Hepatocyte (in vitro differentiated cells): ENCODE measurements at places on chromosomes 12 and 14.
A peak's percentile ranks its signal among the peaks of the same experiment; 100 is the strongest.

GRCh38 chr12:234891-235415 lies 21.0 kb upstream of the SLC6A12 start:
- no peak for DNase-seq

DNA sequence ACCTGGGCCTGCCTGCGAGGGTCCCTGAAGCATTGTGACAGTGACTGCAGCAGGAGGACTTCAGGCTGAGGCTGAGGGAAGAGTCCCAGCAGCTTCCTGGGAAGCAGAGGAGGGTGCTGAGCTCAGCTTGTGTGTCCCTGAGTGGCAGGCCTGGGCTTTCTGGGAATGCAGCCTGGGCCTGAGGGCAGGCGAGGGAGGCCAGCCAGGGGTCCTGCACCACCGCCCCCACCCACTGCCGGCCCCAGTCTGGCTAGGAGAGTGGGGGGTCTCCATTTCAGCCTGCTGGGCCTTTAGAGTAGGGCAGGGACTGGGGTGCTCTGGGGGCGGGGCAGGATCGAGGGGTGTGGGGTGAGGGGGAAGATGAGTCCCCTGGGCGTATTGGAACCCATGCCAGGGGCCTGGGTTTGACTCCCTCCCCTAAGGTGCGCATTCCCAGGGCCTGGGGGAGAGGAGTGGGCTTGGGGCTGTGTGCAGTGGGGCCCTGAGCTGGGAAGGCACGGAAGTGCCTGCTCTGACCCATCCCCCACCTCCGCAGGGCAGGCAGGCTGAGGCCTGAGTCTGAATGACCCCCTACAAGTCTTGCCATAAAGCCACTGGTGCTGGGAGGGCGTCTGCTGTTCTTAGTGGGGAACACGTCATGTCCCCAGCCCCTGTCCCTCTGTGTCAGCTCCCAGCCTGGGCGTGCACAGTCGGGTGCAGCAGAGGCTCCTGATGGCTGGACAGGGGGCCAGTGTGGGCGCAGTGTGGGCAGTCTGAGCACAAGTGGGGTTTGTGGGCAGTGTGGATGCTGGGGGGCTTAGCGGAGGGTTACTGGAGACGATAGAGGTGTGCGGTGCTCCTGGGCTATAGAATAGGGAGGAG lies 46.4 kb downstream of the KRT80 start:
- no peak for DNase-seq

DNA sequence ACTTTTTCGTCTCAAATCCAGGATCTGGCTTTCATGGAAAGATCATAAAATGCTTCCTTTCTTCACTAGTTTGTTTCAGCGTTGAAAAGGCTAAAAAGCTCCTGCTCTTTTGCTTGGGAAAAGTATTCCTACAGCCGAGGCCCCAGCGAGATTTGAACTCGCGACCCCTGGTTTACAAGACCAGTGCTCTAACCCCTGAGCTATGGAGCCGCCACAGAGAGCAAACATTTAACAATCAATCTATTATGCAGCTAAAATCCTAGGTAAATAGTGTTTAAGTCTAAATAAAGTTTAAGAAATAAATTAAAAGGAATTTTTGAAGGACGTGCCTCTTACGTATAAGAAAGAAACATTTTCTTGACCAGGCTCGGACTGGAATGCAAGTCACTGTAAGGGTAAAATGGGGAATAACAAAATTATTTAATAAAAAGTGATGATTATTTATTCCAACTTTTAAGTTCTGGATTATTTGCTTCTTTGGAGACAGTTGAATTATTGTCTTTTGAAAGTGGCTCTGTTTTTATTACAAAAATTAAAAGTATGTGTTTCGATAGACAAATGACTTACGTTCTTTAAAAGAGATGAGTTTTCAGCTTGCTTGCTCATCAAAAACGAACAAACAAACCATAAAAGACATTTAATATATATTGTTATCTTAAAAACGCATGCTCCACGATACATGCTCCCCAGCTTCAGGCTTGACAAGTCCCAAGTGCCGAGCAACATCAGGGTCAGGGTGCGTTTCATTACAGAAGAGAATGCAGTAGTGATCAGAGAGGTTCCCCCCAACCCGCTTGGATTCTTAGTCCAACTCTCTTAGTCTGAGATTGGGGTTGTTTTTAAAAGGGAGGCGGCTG lies 10.2 kb downstream of the OR6S1 start:
- DNase-seq = peak; percentile 72

DNA sequence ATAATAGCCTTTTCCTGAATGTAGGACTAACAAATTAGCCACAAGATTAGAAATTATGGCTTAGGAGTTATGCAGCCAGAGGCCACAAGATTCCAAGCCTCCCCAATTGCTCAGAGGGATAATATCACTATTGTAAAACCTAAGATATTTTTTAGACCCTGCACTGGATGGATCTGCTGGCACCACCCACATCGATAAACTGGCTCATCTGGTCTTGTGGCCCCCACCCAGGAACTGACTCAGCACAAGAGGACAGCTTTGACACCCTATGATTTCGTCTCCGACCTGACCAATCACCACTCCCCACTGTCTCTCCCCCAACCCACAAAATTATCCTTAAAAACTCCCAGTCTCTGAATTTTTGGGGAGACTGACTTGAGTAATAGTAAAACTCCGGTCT lies 54.7 kb downstream of the CPM start:
- no peak for DNase-seq

- DNase-seq = no peak
Observed at GRCh38 chr14:21860172-21860571, 186.6 kb upstream of the OR4E1 start.

- no peak for DNase-seq
Observed at GRCh38 chr12:20409607-20410377, 41.5 kb downstream of the PDE3A start.

DNA sequence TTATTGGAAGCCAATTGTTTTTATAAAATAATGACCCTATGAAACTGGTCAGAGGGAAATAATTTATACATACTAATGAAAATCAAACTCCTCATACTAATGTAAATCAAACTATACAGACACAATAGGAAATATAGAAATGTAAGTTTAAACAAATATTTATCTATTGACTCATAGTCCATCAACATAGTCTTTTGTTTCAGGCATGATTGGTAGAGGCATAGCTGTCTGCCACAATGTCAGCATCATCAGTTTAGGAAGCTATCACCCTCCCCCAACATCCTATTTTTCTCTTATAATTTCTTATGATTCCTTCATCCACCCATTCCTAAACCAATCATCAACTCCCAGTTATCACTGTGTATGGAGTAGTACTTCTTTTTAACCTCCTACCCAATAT lies 117.7 kb downstream of the SLC38A6 start:
- DNase-seq = no peak

DNA sequence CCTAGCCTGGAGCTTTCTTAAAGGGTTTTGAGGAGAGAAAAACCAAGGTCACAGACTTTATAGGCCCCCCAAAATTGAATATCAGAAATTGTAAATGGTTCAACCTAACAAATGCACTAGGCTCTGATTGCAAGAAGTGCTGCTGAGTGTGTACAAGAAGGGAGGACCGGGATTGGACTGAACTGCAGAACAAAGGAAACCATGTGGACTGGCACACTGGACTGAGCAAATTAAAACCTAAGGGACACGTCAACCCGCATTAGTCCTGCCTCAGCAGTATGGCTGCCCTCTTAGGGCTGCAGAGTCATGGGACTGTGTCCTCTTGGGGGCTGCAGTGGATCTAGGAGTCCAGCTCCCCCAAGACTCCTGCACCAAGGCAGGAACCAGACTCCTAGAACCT lies 842 bp upstream of the CISTR start:
- no peak for DNase-seq

GRCh38 chr12:6200256-6201212 lies at the start of gene CD9:
TSS of gene CD9 (plus strand) at chr12:6200400. CDS start at chr12:6200500, 100 bp downstream.
- peak; percentile 82 for DNase-seq

- no peak for DNase-seq
Observed at GRCh38 chr12:116287842-116288301, 10.4 kb upstream of the MED13L start.

GRCh38 chr14:64698903-64699302 lies 5.3 kb upstream of the PLEKHG3 start:
- DNase-seq = peak; percentile 84

- DNase-seq = no peak
Observed at GRCh38 chr12:67925552-67925951, 63.7 kb upstream of the IFNG-AS1 start.

- DNase-seq = no peak
Observed at GRCh38 chr14:106875503-106875902, 1349.1 kb downstream of the TMEM121 start.

- no peak for DNase-seq
Observed at GRCh38 chr14:92502541-92503286, 10.9 kb upstream of the RIN3 start.

DNA sequence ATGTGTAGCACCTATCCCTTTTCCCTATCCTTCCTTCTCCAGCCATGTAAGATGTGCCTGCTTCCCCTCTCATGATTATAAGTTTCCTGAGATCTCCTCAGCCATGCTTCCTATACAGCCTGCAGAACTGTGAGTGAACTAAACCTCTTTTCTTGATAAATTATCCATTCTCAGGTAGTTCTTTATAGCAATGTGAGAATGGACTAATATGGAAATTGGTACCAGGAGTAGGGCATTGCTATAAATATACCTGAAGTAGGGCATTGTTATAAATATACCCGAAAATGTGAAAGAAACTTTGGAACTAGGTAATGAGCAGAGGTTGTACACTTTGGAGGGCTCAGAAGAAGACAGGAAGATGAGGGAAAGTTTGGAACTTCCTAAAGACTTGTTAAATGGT lies 48.9 kb downstream of the SDR9C7 start:
- DNase-seq = no peak

- no peak for DNase-seq
Observed at GRCh38 chr12:128974881-128975280, 121.6 kb downstream of the GLT1D1 start.

DNA sequence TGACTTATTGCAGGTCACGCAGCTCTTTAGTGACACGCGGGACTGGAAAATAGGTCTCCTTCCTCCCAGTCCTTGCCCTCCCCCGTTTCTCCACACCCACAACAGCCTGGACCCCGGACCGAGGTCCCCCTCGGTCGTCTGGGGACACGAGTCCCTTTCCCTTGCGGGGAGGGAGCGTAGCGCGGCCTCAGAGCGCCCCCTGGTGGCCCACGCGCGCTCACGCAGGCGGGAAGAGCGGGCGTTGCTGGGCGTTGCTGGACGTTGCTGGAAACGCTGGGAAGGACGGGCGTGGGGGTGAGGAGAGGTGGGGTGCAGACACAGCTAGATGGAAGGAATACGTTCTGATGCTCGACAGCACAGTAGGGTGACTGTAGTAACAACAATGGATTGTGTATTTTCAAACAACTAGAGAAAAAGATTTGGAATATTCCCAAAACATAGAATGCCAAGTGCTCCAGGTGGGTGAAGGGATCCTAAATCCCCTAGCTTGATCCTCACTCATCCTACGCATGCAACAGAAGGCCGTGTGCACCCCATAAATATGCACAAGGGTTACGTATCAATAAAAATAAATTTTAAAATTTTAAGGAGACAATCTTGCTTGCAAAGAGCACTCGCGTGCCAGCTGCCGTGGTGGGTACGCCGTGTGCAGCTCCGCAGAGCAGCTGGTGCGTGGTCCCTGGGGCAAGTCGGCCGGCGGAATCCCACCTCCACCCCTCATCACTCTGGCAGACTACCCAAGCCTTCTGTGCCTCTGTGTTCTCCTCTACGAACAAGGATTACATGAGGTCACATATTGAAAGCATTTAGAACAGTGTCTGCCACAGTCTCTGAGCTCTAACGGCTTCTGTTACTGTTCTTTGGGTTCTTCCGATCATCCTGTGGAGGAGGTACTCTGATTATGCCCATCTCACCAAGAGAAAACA lies 87.4 kb downstream of the B4GALNT3 start:
- DNase-seq = peak; percentile 78

- DNase-seq = no peak
Observed at GRCh38 chr12:22514875-22515274, 29.5 kb downstream of the C2CD5 start.

DNA sequence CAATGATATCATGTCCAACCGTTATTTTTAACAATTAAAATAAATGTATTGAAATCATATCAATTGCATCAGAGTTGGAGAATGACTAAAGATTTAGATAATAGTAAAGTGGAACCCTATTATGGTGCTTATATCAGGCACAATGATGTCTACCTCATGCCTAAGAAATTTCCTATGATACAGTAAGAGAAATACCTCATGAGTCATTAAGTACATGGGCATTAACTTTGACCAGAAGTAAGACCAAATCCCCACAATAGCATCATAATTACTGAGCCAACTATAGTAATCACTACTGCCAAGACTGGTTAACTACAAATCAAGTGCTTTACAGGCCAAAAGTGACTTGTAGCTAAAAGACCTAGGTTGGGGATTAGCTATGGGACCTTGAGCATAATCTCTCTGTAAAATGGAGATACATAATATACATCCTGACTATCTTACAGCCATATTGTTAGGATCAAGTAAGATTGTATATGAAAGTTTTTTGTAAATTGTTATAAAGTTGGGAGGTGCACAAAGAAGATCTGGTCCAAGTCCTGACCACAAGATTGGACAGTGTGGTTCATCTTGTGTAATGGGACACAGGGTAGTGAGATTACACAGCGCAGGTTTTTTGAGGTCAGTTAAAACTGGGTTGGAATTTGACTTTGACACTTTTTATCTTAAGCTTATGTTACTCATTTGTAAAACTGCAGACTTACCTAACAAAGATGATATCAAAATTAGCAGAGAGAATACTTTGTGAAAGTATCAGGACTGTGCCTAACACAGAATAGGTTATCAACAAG lies 60.5 kb downstream of the ERGIC2 start:
- no peak for DNase-seq

DNA sequence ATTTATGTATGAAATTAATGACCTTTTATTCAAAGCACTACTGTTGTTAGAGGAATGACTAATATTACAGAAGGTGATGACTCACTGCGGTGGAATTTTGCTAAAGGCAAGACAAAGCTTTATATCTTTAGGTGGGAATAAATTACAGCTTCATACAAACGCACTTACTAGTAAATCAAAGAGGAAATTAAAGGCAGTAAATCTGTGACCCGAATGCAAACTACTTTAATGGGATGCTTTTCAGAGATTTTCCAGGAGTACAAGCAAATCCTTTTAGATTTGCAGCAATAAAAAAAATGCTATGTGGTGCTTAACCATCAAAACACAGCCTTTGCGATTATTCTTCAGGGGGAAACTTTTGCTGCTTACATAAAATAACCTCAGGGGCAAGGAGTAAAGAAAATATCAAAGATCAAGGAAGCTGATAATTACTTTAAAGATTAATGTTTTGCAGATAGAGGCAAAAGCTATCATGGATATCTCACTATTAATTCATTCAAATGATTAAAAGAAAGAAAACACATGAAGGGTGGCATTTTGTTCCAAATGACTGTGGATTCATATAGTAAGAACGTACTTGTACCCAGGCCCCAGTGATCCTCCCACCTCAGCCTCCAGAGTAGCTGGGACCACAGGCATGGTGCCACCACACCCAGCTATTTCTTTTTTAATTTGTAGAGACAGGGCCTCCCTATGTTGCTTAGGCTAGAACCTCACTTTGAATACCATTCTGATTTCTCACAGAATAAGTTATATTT lies 98.9 kb downstream of the DENND5B start:
- DNase-seq = peak; percentile 39
